Non-pigmented ciliary epithelial cell (primary cell): ENCODE measurements at places on chromosomes 16 and 17.

DNA sequence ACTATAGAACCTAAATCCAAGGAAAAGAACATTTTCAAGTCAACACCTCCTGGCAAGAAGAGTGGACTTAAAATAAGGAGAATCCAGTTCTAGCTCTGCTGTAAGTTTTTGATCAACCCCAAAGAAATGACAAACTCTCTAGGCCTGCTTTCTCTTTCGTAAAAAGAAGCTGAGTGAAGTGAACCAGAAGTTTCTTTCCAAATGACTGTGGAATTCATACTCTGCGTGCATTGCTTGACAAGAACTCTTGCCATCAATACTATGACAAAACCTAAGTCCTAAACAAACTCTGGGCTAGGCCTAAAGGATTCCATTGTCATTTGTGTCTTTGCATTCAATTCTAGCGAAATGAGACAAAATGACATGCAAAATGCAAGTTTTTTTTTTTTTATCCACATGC, 187.5 kb upstream of the SOX9 start:
- no peak for DNase-seq

- no peak for DNase-seq
Observed at GRCh38 chr17:15007147-15007553, 258.0 kb downstream of the PMP22 start.

- no peak for DNase-seq
Observed at GRCh38 chr16:15055141-15056053, 477 bp downstream of the NTAN1 start.

GRCh38 chr17:17126131-17127110, 79.7 kb downstream of the PLD6 start:
- DNase-seq = no peak

DNA sequence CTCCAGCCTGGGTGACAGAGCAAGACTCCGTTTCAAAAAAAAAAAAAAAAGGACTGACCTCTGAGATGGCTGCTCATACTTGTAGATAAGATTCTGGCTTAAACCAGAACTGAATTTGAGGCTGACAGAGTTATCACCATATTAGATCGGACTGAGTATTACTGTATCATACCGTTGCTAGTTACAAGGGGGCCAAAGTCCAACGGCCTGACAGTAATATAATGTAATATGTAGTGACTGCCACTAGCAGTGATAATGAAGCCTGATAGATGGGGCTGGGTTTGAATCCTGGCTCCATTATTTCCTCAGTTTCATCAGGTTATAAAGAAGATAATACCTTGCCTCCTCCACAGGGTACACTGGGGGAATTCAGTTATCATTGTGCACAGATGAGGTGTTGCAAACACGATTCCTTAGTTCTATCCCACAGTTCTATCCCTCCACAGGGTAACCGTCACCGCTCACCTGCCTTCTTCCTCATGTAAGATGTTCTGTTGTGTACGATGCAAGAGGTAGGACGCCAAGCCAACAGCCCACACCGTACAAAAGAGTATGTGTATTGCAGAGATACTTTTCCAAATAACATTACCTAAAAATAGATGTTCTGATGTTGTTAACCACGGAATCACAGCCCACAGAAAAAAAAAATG, 5.2 kb downstream of the TMEM220 start:
- no peak for DNase-seq

DNA sequence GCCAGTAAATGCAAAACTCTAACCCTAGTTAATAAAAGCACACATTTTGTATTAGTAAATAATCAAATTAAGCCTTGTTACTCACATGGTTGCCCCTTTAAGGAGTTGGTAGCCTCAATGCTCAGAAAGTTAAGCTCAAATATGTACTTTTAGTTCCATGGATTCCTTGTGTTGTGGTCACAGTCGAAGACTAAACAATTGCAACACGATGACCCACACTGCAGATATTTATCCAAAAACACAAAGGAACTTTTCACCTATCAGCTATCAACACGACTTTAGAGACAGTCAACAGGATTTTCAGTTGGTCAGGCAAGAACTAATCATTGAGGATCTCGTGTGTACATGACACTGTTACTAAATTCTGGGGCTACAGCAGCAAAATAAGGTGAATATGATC, 47.4 kb upstream of the NUDT7 start:
- peak; percentile 76 for DNase-seq

GRCh38 chr17:61662186-61662585, 71.2 kb upstream of the NACA2 start:
- DNase-seq = no peak

- DNase-seq = no peak
Observed at GRCh38 chr17:71460943-71461342, 659.9 kb upstream of the SOX9 start.

- DNase-seq = no peak
Observed at GRCh38 chr16:15993946-15994665, 44.7 kb downstream of the ABCC1 start.

- DNase-seq = peak; percentile 99
Observed at GRCh38 chr17:48483471-48484131, 47.2 kb downstream of the HOXB1 start.

DNA sequence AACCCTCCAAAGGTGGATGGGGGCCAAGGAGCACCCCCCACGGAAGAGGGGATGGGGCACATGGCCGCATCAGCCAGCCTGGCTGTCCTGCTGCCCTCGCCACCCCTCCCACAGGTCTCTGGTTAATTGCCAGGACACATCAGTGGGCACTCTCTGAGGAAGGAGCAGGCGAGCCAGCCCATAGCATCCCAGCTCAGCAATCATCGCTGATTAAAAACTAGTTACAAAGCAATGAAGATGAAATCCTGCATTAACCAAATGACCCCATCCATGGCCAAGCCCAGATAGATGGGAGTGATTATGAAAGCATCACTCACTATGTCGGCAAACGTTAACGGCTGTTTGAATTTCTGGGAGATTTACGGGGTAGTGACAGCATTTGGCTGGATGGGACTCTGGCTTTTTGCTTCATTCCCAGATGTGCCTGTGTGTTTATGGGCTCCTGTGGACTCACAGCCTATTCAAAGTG, 45.3 kb downstream of the CCDC182 start:
- no peak for DNase-seq

GRCh38 chr16:54928411-54929089, 2.1 kb upstream of the IRX5 start:
- no peak for DNase-seq

- DNase-seq = no peak
Observed at GRCh38 chr16:12468552-12468951, 335.1 kb downstream of the CPPED1 start.

GRCh38 chr16:21169249-21169981, 10.9 kb downstream of the LDAF1 start:
- no peak for DNase-seq

DNA sequence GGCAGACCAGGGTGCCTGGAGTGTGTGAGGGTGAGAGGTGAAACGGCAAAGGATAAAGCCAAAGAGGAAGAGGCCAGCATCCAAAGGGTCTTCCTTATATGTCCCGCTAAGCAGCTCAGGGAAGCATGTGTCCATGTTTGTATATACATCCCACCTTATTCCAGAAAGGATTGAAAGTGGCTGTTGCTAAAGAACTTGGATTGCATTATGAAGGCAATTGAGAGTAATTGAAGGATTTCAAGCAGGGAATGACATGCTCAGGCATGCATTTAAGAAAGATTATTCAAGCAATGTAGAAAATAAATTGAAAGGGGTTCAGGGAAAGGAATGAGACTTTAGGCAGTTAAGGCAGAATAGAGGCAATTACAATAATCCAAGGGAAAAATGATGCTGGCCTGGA, 237.6 kb upstream of the SOX9 start:
- DNase-seq = no peak

GRCh38 chr17:68782789-68783188, 172.4 kb downstream of the ABCA8 start:
- no peak for DNase-seq

DNA sequence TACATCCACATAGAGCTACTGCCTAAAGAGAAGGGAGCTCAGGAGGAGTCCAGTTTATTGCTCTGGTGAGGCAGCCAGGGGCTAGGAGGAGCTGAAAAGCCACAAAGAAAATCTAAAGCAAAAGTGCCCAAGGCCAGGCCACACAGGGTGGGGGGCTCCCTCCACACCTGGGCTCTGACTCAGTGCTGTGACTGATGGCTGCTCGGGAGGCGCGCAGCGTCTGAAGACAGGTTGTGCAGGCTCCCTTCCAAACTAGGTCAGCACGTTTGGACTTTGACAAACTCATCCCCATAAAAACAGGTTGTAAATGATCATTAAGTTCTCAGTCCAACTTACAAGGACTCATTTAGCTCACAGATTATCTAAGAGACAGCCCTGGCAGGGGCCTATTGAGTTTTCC, 22.2 kb upstream of the LCMT1 start:
- DNase-seq = no peak

GRCh38 chr17:8163978-8164814, 1.4 kb upstream of the VAMP2 start:
- no peak for DNase-seq

DNA sequence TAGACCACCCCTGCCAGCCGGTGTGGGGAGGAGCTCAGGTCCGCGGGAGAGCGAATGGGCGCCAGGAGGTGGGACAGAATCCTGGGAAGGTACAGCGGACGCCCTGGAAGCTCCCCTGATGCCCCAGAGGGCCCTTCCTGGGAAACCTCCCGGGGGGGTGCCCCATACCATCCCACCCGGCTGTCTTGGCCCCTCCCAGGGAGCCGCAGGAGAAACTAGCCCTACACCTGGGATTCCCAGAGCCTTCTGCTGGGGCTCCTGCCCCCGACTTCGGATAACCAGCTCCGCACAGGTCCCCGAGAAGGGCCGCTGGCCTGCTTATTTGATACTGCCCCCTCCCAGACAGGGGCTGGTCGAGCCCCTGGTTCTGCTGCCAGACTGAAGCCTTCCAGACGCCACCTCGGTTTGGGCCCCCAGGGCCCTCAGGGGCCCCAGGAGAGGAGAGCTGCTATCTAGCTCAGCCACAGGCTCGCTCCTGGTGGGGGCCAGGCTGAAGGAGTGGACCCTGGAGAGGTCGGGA, 3.0 kb upstream of the CBX4 start:
- no peak for DNase-seq

GRCh38 chr16:53055541-53056391, 975 bp downstream of the CHD9 start:
- peak; percentile 67 for DNase-seq

- no peak for DNase-seq
Observed at GRCh38 chr17:79162012-79162963, 87.7 kb downstream of the ENGASE start.

DNA sequence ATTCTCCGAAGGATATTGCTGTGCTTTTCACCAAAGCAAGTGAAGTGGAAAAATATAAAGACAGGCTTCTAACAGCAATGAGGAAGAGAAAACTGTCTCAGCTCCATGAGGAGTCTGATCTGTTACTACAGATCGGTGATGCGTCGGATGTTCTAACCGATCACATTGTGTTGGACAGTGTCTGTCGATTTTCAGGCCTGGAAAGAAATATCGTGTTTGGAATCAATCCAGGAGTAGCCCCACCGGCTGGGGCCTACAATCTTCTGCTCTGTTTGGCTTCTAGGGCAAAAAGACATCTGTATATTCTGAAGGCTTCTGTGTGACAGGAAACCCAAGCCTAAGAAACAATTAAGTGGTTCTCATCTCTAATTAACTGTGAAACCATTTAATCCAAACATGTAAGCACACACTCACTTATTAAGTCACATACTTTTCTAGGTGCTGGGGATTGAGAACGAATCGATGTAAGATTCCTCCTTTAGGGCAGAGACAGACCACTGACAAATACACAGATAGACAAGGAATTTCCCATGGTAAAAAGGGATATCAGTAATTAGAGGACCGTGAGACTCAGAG, 22.8 kb downstream of the SLFN5 start:
- DNase-seq = no peak

GRCh38 chr16:263182-263774, 12.5 kb downstream of the RGS11 start:
- no peak for DNase-seq

GRCh38 chr16:2843526-2843925, 13.4 kb downstream of the ZG16B start:
- no peak for DNase-seq

GRCh38 chr17:38585056-38585917, 20.5 kb downstream of the SRCIN1 start:
- no peak for DNase-seq

DNA sequence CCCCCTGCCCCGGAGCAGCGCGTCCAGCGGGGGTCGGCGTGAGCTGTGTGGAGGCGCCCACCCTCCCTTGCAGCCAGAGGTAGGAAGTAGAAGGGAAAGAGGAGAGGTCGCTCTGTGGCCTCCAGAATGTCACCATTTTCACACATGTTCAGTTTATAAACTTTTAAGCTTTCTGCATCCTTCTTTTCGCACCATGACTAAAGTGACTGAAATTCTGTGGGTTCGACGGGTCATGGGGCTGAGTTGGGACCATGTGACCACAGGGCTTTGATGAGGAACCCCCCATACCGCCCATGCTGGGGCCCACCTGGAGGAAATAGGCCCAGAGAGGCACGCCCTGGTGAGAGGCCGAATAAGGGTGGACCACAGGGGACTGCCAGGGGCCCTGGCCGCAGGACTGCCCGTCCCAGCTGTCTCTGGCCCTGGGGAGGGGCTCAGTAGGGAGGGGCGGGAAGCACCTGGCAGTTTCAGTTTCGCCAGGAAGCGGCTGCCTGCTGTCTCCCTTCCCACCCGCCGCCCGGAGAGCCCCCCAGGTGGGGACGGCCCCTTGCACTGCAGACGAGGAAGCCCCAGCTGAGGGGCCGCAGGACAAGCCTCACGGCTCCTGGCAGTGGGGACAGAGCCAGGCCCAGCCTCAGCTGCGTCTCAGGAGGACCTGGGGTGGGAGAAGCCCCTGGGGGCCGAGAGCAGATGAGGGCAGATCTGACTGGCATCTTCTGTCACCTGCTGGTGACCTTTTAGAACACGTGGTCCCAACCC, 9.0 kb downstream of the CBFA2T3 start:
- DNase-seq = no peak

DNA sequence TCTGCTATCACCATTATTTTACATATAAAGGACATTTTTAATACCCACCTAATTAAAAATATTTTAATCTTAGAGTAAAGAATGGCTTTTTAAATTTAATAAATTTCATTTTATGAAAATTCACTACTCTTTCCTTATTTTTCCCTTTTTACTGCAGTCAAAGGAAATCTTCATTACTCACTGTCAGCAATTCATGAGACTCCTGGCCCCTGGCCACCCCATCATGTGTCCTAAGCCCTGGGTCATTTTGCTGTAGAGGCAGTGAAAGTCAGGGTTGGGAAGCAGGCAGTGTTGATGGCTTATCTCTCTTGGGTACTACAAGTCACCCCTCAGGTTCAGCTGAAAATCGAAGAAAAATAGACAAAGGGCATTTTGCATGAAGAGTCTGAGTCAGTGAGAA, 468.6 kb upstream of the CCL2 start:
- no peak for DNase-seq

- no peak for DNase-seq
Observed at GRCh38 chr17:43952724-43953666, 745 bp downstream of the PYY start.

DNA sequence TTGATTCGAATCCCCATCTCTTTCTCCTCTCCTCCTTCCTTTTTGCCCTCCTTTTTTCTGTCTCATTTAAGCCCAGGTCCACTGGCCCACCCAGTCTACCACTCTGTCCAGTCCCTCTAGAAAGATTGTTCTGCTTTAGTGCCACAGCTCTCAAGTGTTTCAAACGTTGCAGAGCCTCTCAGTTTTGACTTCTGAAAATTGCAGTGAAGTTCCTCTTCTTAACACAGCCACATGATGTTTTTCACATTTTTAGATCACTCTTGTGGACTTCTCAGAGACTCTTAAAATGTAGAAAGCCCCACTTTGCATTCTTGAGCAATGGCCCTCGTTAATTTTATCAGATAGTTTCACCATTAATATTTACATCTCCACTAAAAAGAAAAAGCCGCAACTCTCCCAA, 253.1 kb downstream of the HAPSTR1 start:
- DNase-seq = no peak

GRCh38 chr17:13562271-13562800, 39.4 kb downstream of the HS3ST3A1 start:
- peak; percentile 90 for DNase-seq
